ENCODE measurements at places on chromosomes 13 and 19. TPM values are rescaled to one million over a fixed set of nuclear protein-coding genes. Genes with fewer than 3 reads are reported as not detected.

DNA sequence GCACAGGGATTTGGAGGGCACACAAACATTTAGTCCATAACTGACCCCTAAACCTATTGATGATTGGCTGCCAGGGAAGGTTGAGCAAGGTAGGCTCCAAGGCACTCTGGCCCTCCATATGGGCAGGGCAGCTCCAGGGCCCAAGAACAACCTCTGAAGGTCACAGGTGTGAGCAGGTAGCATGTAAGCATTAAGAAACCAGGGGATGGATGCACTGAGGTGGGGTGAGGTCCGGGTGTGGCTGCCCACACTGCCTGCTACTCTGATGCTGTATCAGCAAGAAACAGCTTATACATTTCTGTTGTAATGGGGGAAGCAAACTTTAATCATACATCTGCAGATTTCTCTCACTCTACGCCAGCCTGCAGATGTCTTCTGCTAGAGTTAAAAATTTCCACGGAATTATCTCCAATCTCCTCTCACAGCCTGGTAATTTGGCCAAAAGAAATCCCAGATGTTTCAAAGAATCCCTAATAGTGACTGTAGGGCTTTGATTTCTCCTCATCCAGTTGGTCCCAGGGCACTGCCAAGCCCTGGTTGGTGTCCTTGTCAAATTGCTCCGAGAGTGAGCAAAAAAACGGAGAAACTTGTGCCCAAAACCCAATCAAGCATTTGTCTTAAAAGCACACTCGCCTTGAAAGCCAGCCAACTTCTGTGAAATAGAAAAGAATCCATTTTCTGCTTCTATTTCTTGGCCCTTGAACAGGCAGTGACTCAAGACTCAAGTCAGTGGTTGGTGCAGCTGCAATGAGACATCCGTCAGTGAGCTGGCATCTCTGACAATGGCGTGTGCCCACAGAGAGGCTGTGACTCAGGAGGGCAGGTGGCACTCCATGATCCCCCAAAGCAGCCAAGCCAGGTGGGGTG, 72.5 kb upstream of the MRI1 start:
- H3K36me3 ChIP-seq, result no peaks in the 10 kb centered on the region
- no peak overlapping the region for H3K4me3 ChIP-seq
- no peak overlapping the region for H3K27ac ChIP-seq
- no peaks in the 10 kb centered on the region for H3K4me1 ChIP-seq
- H3K27me3 ChIP-seq, result no peaks in the 10 kb centered on the region

GNG7 gene
- total RNA-seq, result 5.7 TPM

GRCh38 chr13:30224732-30225131, 82.6 kb downstream of the KATNAL1 start:
- no peaks in the 10 kb centered on the region for H3K36me3 ChIP-seq
- no peak for DNase-seq
- H3K4me1 ChIP-seq, result no peaks in the 10 kb centered on the region
- no peaks in the 10 kb centered on the region for H3K27me3 ChIP-seq

ZNF91 gene
- total RNA-seq, result 51.1 TPM
